ENCODE measurements at places on chromosomes 16 and 17. TPM values are rescaled to one million over a fixed set of nuclear protein-coding genes. Genes with fewer than 3 reads are reported as not detected.
A peak's percentile ranks its signal among the peaks of the same experiment; 100 is the strongest.

GRCh38 chr16:11497851-11498289 lies 88.8 kb downstream of the LITAF start:
- peak; percentile 82 for DNase-seq

GRCh38 chr16:19188406-19188805 lies 20.4 kb downstream of the SYT17 start:
- DNase-seq, result no peak

Gene TMEM11
- total RNA-seq, result 18.9 TPM

Gene SUMO2
- total RNA-seq, result 145 TPM

All from MG63 (cell line).